ENCODE measurements at places on chromosomes 3 and 15.

GRCh38 chr3:35486295-35486694, 153.0 kb upstream of the ARPP21 start:
- no peak for DNase-seq

DNA sequence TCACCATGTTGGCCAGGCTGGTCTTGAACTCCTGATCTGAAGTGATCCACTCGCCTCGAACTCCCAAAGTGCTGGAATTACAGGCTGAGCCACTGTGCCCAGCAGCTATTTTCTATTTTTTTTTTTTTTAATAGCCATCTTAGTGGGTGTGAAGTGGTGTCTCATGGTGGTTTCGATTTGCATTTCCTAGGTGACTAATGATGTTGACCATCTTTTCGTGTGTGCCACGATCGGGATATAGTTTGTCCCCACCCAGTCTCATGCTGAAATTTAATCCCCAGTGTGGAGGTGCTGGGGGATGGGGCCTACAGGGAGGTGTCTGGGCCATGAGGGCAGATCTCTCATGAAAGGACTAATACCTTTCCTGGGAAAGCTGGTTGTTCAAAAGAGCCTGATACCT, 41.8 kb upstream of the MUC13 start:
- DNase-seq: no peak

GRCh38 chr3:100873611-100874010, 119.6 kb downstream of the ABI3BP start:
- DNase-seq: no peak

DNA sequence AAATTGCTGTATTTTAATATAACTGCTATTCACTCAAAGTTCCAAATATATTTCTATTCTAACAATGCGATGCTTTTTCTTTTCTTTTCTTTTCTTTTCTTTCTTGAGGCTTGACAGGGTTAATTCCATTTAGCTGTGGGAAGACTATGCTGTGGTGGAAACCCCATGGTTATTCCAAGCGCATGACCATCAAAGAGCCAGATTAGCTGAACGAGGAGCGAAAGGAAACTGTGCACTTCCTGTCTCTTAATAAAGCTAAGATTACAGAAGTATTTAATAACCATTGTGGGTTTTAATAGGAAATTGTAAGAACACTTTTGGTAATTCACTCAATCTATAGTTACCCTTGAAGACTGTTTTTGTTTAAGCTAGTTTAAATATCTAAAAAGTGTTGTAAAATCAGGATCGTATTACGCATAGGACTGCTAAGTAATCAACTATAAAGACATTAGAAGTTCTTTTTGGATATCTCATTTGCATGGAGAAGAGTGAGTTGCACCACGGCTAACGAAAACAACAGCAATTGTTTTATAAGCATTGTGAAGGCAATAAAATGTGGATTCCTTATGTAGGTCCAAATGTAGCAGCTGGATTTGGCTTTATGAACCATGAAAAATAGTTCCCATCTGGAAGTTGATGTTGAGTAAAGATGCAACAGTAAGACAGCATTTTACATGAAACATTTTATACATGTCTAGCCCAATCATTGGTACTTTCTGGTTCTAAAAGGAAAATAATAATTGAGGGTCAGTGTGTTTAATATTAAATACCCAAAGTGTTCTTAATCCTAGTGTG, 105.4 kb downstream of the ZIC1 start:
- DNase-seq: no peak

DNA sequence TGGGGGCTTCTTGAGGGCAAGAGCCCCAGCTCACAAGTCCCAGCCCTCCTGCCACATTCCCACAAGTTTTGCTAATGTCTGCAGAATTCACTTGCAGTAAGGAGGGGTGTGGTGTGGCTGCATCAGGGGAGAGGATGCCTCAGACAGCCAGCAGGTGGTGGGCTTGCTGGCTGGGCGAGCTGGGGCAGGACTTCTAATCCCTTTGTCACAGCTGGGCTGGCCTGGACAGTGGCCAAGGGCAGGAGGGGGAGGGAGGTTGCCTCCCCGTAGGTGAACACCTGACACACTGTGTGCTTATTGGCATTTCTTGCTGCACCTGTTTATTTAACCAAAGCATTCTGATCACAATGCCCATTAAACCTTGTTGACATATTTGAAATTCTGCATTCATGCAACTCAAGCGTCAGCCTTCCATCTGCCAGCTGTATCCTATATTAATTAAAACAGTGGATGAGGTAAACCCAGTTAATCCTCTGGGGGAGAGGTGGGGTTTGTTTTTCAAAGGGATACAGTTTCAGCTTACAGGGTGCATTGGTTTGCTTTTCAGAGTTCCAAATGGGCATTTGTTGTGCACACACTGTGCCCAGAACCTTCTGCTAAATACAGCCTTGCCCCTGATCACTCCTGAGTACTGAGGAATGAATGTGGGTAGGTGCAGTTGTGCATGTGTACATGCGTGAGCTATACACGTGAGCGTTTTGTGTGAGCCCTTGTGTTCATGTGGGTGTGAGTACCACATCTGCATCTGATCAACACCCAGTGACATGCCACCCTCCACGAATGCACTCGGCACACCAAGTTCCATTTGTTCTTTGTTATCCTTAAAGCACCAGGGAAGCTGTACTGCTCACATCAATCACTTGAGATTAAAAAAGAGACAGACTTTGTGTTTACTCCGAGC, 268.7 kb downstream of the XXYLT1 start:
- DNase-seq: no peak

DNA sequence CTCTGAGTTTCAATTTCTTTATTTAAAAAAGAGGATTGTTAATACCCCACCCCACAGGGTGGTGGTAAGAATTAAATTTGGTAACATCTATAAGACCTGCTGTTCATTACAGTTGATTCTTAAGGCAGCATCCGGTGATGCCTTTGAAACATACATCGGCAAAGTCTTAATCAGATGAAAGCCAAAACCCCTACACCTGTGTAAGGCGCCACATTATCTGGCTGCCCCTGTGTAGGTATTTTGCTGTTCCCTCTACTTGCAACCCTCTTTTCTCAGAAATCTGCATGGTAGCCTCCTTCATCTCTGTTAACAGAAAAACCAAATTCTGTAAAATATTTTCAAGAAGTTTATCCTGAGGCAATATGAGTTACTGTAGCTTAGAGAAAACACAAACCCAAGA, 90.0 kb downstream of the ST6GAL1 start:
- DNase-seq: no peak

DNA sequence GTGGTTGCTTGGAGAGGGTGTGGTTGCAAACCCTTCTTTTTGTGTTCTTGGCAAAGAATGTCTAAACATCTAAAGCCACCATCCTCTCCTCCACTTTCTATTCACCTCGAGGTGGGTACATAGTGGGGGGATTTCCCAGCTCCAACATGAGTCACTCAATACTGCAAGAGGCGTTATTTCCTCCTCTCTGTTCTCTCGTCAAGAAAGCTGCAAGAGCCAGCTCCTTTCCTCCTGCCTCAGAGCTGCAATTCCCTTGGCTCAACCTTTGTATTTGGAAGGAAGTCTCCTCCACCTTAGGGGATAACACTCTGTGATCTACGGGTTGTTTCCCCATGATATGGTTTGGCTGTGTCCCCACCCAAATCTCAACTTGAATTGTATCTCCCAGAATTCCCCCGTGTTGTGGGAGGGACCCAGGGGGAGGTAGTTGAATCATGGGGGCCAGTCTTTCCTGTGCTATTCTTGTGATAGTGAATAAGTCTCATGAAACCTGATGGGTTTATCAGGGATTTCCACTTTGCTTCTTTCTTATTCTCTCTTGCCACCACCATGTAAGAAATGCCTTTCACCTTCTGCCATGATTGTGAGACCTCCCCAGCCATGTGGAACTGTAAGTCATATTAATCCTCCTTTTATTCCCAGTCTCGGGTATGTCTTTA, 138.4 kb downstream of the PLCL2 start:
- no peak for DNase-seq

All from AG04449 (cell line).